Myocyte (in vitro differentiated cells): ENCODE measurements at places on chromosomes 16 and 17. TPM values are rescaled to one million over a fixed set of nuclear protein-coding genes. Genes with fewer than 3 reads are reported as not detected.

FOXL1 gene
- total RNA-seq: 0.67 and 1.5 TPM in 2 replicates

KRT14 gene
- not detected in 2 replicates for total RNA-seq

CD300E gene
- total RNA-seq: not detected in 2 replicates

CHRNE gene
- not detected in 2 replicates for total RNA-seq

TEX19 gene
- 0.80 and 1.1 TPM in 2 replicates for total RNA-seq

KRTAP4-3 gene
- not detected in 2 replicates for total RNA-seq

TBC1D3E gene
- total RNA-seq: not detected in 2 replicates

AGRP gene
- total RNA-seq: not detected in 2 replicates

KRTAP9-2 gene
- not detected in 2 replicates for total RNA-seq

PARD6A gene
- total RNA-seq: 3.4 and 4.1 TPM in 2 replicates

ST6GALNAC2 gene
- total RNA-seq: 0.78 and 0.91 TPM in 2 replicates

KRT9 gene
- not detected in 2 replicates for total RNA-seq

MLKL gene
- total RNA-seq: 0.57 and 1.4 TPM in 2 replicates
